ENCODE measurements at places on chromosomes 2 and 18.

GRCh38 chr18:44080054-44080453 lies 600.6 kb upstream of the SETBP1 start:
- no peak for DNase-seq

GRCh38 chr2:140775411-140775810 lies 1355.4 kb downstream of the LRP1B start:
- DNase-seq: no peak

DNA sequence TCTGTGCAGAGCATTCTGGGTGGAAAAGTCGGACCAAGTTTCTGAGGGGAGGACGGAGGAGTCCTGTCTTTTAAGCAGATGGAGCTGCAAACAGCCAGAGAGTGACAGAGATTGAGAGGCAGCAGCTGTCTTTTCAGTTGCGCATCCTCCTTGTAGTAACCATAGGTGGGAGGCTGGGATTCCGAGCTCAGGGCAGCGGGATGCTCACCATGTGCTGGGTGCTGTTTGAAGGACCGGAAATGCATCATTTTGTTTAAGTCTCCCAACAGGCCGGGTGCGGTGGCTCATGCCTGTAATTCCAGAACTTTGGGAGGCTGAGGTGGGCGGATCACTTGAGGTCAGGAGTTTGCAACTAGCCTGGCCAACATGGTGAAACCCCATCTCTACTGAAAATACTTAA lies 93.4 kb downstream of the AGAP1 start:
- no peak for DNase-seq

DNA sequence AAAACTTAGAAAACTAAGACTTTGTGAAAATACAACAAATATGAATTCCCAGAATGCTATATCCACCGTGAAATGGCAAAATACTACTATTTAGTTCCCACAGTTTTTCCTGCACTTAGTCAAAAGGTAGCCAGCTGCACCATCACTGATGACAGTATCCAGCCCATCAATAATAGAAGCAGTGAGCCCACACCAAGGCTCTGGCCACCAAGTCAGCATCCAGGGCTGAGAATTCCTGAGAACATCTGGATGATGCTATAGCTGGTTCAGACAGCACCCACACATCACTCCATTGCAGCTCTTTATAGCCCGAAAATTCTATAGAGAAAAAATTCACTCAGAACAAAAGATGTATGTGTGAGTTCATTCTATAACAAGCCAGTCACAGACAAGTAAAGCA lies 159.1 kb upstream of the SPATS2L start:
- DNase-seq: no peak

- DNase-seq: peak; percentile 30
These were observed 5.4 kb downstream of the SPR start for GRCh38 chr2:72892506-72893173.

- DNase-seq: no peak
These were observed 44.6 kb downstream of the HK2 start for GRCh38 chr2:74878551-74878950.

DNA sequence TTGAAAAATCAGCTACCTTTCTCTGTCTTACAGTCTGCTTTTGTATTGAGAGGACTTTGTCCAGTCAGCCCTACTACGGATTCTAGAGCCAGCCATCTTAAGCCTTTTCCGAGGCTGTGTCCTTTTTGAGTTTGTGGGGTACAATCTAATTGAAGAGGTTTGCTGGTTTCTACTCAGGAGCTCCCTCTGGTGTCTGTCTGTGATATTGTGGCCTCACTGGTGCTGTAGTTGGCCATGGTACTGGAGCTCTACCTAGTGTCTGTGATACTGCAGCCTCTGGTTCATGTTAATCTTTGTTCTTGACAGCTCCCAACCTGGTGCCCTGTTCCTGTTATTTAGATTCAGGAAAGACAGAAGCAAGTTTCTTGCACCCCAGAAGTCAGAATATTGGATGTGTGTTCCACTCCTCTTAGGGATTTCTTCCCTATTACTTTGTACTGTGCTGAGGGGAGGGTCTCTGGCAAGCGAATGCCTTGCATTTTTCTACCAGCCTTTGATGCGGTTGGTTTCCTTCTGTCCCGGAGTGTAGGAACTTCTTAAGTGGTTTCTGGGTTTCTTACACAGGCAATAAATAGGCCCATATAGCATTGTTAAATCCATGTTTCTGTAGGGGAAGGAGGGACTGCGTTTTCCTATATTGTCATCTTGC lies 78.5 kb downstream of the ACSL3 start:
- DNase-seq: peak; percentile 72

GRCh38 chr2:120552800-120553481 lies 182.7 kb upstream of the GLI2 start:
- DNase-seq: peak; percentile 42

Data from kidney glomerular epithelial cell (primary cell).